ENCODE measurements at places on chromosomes 12 and 14. TPM values are rescaled to one million over a fixed set of nuclear protein-coding genes. Genes with fewer than 3 reads are reported as not detected.

DNA sequence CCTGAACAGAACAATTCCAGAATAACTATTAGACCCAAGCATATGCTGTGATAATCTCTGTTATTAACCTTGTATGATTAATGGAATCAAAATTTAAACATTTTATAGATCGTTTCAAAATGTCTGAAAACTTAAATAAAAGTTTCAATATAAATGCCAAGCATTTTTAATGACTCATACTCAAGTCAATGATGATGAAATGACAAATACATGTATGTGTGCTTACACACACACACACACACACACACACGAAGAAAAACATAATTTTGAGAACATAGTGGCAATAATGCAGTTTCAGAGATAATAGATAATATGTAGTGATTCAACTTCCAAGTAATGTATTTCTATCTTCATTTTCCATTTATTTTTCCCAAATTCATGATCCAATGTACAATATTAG is 384.9 kb upstream of the FOXG1 start:
- no peak for DNase-seq

- no peak for DNase-seq
Observed at GRCh38 chr12:52611080-52611468, 7.3 kb downstream of the KRT73 start.

DNA sequence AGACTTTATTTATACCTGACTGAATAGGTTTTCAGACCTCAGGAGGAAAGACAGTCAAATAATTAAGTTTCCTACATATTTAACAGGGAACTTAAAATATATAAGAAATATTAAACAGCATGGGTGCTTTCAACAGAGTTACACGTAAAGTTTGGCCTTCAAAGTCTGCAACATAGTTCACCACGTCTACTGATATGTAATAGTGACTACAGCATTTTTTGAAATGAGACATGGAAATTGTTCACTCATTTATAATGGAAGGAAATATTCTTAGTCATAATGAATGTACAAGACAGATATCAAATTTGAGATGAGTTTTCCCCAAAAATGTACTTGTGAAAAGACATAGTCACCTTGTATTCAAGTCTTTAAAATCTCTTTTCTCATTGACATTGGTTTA is 56.7 kb upstream of the KCNMB4 start:
- no peak for DNase-seq

DNA sequence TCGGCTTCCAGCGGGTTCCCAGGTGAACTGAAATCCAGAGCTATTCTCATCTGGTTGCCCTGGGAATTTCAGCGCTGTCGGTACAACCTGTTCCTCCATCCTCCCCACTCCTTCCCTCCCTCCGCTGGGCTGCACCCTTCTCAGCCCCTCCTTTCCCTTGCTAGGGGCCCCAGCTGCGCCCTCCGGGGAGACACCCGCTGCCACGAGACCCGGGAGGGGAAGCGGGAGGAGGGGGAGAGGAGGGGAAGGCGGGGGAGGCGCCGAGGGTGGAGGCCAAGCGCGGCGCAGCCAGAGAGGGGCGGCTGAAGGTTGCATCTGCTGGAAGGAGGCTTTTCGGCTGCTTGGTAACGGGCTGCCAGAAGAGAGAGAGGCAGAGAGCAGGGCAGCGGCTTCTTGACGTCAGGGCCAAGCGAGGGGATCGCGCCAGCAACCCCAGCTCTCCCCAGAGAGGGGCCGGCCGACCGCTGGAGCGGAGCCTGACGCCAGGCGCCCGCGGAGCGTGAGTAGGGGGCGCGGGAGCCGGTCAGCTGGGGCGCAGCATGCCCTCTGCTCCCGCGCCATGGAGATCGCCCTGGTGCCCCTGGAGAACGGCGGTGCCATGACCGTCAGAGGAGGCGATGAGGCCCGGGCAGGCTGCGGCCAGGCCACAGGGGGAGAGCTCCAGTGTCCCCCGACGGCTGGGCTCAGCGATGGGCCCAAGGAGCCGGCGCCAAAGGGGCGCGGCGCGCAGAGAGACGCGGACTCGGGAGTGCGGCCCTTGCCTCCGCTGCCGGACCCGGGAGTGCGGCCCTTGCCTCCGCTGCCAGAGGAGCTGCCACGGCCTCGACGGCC is at the start of gene KCNA5:
Gene KCNA5 (plus strand): TSS at position 291 of the 831 bp plus-strand sequence. CDS start 269 bp downstream, at position 560.
- DNase-seq: no peak

- no peak for DNase-seq
Observed at GRCh38 chr14:80714474-80714873, 227.1 kb downstream of the CEP128 start.

DNA sequence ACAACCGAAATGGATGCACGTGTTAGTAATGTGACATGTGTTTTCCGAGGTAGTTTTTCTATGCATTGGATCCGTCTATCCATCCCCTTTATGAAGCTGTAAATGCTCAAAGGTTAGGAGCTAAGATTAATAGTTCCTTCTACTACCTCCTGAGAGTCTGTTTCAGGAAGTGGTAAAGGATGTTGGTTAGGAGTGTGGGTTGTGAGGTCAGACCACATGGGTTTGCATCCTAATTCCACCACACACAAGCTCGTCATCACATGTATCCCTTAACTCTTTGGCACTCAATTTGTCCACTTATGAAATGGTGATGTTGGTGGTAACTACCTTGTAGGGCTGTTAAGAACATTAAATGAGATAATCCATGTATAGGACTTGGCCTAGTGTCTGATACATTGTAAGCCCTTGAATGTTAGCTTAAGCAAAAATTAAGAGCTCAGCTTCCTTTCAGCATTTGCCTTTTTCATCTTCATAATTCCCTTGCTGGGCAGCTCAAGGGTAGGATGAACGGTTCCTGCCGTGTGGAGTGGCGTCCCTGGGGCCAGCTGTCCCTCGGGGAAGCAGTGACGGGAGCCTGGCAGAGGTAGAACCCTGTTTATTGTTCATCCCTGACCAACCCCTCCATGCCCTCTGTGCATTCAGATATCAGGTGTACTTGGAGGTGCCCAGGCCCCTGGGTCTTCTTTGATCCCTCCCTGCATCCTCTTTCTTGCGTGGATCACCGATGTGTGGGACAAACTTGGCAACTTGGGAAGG is 52.3 kb downstream of the TSPAN9 start:
- no peak for DNase-seq

DNA sequence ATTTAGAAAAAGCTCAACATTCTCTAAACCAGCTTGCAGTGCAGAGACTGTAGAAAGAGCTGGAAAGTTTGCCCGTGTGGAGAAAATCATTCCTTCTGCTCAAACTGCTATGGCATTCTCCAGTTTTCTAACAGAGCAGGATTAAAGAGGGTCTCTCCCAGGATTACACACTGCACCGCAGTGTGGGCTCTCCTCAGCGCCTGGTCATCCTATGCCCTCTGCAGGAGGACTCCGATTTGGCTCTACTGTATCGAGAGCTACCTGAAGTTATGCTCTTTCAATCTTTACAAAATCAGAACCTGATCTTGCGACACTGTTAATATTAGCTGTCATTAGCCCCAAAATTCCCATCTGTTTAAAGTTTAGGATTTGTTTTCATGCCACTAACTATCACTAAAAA is 33.0 kb downstream of the BHLHE41 start:
- DNase-seq: no peak

- DNase-seq: no peak
Observed at GRCh38 chr14:36514278-36515104, 5.5 kb downstream of the NKX2-1 start.

- DNase-seq: no peak
Observed at GRCh38 chr12:45852508-45852907, 123.0 kb downstream of the ARID2 start.

GRCh38 chr14:102049258-102050025 is 37.4 kb downstream of the HSP90AA1 start:
- DNase-seq: no peak

DNA sequence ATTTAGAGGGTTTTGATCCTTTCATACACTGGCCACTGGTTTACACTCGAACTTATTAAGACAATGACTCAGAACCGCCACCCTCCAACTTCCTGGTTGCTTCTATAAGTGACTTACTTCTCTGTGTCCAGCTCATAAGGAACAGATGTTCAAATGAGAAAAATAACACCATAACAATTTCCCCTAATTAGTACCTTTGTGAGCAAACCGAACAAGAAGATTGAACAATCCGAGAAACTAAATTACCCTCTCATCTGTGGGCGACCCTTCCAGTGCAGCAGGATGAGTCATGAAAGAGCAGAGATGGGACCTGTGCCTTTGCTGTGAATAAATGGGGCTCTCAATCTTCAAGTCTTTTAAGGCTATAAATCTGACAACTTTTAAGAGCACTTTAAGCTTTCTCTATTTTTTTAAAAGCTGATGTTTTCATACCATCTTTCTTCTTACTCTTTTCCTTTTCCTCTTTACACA is 146.8 kb upstream of the RASSF8 start:
- DNase-seq: no peak

GRCh38 chr12:106226884-106227640 is 20.8 kb downstream of the CKAP4 start:
- DNase-seq: no peak

DNA sequence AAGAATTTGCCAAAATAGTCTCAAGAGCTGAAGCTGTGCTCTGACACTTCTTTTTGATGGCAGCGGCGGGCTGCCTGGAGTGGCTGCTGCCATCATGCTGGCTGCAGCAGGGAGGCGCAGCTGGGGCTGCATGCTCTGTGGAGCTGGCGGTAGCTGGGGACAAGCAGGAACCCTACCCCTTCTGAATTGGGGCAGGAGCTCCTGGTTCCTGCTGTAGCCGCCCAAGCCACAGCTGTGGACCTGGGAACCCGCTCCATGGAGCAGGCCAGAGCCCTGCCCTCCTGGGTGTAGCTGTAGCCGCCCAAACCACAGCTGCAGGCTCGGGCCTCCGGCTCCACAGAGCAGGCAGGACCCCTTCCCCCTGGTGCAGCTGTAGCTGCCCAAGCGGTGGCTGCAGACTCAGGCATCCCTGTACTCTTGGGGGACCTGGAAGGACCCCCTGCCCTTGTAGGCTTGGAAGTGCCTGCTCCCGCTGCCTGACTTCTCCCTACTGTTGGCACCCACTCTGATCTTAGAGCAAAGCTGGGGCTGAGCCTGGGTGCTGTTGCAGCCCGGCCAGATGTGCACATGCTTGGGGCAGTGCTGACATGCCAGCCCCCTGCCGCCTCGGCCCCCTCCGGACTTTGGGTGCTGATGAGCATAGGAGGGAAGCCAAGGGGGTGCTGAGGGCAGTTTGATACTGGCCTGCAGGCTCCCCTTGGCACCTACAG is 33.3 kb downstream of the APAF1 start:
- DNase-seq: no peak

DNA sequence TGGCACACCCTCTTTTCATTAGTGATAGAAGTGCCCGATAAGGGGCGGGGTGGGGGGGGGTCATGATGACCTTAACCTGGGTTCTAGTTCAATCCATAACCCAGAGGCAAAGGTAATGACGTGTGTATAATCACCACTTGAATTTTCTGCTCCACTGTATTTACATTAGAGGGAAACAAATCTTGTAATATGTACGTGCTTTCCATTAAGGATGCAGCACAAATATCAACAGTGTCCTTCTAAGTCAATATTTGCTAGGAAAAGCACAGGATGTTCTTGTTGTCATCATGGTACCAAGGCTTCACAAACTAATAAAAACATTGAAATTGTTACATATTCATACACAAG is 121.2 kb upstream of the SLC38A2 start:
- no peak for DNase-seq

DNA sequence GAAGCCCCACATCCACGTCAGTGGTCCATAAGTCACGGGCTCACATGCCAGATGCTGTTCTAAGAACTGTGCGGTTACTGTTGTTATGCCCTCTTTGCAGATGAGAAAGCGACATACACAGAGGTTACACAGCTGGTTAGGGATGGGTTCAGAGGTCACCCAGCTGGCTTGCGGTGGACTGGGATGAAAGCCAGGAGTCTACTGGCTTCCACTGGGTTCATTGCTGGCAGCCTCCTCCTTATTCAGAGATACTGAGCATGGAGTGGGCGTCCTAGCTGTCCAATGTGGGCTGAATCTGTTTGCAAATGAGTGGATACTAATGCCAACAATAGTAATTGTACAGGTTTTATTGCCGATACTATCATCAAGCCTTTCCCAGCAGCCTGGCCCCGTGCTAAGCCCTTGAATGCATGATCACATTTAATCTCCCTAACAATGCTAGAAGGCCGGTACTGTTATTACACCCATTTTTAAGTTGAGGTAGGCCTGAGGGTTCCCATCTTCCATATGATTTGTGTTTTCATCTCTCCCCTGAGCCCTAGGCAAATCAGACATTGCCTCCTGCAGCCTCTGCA is 129.1 kb downstream of the PLXNC1 start:
- no peak for DNase-seq

GRCh38 chr12:102396276-102396675 is 84.1 kb downstream of the IGF1 start:
- DNase-seq: no peak

GRCh38 chr12:47833591-47834012 is 13.9 kb upstream of the HDAC7 start:
- no peak for DNase-seq

GRCh38 chr12:6722863-6723262 is 983 bp upstream of the COPS7A start:
- no peak for DNase-seq

DNA sequence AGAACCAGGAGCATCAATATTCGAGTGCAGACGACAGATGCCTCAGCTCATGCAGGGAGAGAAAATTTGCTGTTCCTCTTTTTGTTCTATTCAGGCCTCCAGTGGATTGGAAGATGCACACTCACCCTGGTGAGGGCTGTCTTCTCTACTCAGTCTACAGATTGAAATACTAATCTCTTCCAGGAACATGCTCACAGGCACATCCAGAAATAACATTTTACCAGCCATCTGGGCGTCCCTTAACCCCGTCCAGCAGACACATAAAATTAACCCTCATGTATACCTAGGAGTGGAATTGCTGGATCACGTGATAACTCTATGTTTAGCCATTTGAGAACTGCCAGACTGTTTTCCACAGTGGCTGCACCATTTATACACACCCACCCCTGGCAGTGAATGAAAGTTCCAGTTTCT is 4.5 kb upstream of the OAS2 start:
- no peak for DNase-seq

GRCh38 chr12:48907245-48907644 is 18.0 kb downstream of the FKBP11 start:
- no peak for DNase-seq

DNA sequence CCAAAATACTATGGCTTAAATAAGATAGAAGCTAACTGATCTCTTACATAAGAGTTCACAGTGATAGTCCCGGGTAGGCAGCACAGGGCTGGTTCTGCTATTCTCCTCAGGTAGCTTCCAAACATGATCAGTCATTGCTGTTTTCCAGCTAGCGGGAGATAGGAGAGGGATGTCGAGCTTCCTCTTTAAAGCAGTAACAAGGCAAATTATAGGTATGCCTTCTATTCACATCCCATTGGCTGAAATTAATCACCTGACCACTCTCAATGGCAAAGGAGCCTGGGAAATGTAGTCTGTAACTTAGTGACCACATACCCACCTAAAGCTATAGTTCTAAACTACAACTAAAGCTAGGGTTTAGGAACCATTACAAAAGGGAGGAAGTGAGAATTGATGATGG is 34.5 kb upstream of the VRK1 start:
- DNase-seq: no peak

The YAF2 gene
- 16.5 TPM for polyA plus RNA-seq

The GAS2L3 gene
- polyA plus RNA-seq: 5.6 TPM

The PLEKHG7 gene
- polyA plus RNA-seq: 0.05 TPM

The TTLL5 gene
- polyA plus RNA-seq: 21.6 TPM

The TTC6 gene
- not detected for polyA plus RNA-seq

The PPTC7 gene
- 11.4 TPM for polyA plus RNA-seq

The AMDHD1 gene
- polyA plus RNA-seq: 0.04 TPM

The CD27 gene
- polyA plus RNA-seq: not detected

Data from AG04450 (cell line).